Mammary epithelial cell (primary cell): ENCODE measurements at places on chromosomes 3 and 15. TPM values are rescaled to one million over a fixed set of nuclear protein-coding genes. Genes with fewer than 3 reads are reported as not detected.
A peak's percentile ranks its signal among the peaks of the same experiment; 100 is the strongest.

APH1B gene
- 4.9 TPM for polyA plus RNA-seq

CHAC1 gene
- polyA plus RNA-seq, result 30.9 TPM

CLRN1 gene
- polyA plus RNA-seq, result not detected

SLC6A1 gene
- not detected for polyA plus RNA-seq

DNA sequence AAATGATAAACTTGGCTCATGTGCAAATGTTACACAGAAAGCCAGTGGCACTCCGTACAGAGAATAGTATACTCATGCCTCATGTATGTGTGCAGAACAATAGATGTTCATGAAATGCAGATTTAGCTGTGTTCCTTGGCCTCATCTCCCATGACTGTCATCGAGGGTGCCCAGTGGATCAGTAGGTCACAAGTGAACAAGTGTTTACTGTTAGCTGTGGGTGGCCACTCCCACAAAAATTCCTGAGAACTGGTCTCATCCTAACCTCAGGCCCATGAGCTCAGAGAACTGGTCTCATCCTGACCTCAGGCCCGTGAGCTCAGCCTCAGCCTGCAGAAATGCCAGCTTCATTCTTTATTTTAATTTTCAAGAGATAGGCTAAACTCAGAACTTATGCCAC is 124.1 kb downstream of the GADL1 start:
- DNase-seq, result peak; percentile 95

DNA sequence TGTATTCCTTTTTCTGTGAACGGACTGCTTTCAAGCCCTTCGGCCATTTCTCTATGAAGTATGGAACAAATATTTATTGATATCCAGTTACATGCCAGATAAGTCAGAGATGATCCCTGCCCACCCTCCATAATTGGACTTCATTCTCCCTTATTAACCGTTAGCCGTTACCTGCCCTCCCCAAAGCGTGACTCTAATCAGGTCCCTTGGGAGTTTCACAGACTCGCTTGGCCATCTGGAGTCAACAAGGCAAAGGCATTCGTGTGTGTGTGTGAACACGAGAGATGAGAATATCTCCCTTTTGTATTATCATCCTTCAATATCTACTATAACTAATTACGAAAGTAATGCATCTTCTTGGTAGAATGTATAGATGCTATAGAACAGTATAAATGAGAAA is 314.5 kb downstream of the TLE3 start:
- no peak for DNase-seq

- no peak for DNase-seq
Observed at GRCh38 chr3:5138214-5138981, 16.3 kb downstream of the ARL8B start.

DNA sequence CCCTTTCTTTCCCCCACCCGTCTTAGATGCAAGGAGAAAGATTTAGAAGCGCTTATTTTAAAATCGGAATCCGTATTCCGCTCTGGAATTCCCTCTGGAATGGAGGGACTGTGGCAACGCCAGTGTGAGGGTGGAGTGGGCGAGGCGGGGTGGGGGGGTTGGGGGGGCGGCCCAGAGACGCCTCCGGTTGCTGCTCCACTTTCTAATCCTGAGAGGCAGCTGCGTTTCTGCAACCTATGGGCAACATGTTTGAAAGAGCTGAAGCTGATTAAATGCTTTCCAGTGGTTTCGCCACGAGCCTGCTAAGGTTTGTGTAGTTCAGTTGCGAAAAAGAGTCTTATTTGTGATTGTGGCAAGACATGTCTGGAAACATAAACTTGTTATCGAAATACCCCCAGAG is at the start of gene CCK:
TSS of gene CCK (minus strand) at position 101 of the 400 bp plus-strand sequence. CDS start 2,555 bp downstream, outside the sequence.
- no peak for DNase-seq

GRCh38 chr15:63114465-63114864 is 7.2 kb upstream of the LACTB start:
- no peak for DNase-seq

DNA sequence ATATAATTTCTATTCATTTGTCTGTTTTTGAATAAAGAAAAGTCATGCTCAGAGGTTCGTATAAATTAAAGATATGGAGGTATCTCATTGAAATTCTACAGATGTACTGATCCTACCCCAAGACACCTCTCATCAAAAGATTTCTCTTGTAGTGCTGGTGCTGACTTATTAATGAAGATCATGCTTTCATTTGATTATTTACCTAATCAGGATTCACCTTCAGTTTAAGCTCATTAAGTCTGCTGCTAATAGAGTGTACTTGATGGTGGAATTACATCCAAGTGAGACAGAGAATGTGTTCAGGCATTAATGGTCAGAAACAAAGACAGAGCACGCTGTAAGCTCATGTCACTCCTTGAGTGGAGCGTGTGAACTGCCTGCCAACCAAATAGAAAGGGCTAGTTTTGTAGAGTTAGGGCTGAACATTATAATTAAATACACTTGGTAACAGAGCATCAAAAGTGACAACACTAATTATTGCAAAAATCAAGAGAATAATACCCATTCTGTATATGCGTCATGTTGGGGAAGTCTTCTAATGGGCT is 45.5 kb downstream of the KBTBD12 start:
- no peak for DNase-seq

GRCh38 chr3:143830063-143830462 is 18.2 kb downstream of the SLC9A9 start:
- peak; percentile 16 for DNase-seq
